ENCODE measurements at places on chromosomes 1 and 21. TPM values are rescaled to one million over a fixed set of nuclear protein-coding genes. Genes with fewer than 3 reads are reported as not detected.

- no peak for DNase-seq
Measured at GRCh38 chr1:97114842-97115241, 393.3 kb downstream of the PTBP2 start.

DNA sequence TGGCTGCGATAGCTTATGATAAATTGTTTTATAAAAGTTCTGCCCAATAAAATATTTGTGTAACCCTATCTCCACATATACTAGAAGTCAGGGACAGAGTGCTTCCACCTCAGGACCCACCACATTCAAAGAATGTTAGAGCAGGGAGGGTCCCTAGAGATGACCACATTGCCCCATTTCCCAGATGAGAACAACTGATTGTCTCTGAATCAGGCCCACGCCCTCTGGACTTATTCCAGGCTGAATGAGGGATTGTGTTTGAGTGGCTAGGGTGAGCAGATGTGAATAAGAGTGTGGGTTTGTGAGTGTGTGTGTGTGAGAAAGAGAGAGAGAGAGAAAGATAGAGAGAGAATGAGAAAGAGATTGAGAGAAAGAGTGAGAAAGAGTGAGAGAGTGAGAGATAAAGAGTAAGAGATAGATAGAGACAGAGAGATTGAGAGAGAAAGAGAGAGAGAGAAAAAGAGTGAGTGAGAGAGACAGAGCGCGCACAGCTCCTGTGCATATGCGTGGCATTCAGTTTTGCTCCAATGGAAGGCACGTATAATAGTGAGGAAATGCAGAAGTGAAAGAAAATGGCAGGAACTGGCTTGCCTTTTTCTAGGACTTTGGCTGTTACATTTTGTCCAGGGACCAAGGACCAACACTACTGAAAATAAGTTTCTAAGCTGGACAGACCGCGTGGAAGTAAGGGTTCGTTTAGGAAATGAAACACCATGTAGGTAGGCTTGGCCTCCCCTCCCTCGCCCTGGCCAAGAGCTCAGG, 94.1 kb downstream of the ABCA4 start:
- no peak for DNase-seq

- DNase-seq = no peak
Measured at GRCh38 chr1:93358293-93358692, 12.6 kb downstream of the DR1 start.

DNA sequence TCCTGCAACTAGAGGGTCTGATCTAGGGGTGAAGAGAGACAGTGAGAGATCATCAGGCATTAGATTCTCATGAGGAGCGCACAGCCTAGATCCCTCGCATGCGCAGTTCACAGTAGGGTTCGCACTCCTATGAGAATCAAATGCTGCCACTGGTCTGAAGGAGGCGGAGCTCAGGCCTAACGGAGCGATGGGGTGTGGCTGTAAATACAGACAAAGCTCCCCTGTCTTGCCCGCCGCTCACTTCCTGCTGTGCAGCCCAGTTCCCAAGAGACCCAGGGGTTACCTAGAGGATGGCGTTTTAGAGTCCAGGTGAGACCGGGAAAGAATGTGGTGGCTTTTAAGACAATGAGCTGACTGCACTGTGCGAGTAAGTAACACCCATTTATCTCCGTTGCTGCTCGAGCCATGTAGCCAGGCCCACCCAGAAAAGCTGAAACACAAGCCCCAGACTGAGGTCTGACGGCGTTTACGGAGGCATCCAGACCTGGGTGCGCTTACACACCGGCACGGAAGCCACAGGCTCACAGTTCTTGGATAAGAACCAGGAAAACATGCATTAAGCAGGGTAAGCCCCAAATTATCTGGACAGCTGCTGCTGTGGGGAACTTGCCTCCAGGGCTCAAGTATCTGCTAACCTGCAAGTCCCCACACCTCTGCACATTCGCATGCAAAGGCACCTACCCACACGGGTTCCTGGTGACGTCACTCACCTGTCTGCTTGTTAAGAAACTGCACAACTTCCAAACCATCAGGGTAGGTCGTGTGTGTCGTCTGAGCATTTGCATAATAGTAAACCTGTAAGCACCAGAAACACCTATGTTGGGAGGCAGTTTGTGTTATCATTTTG, 12.5 kb downstream of the TCP10L start:
- no peak for DNase-seq

MXRA8 gene
- 0.22 TPM for polyA plus RNA-seq

DNA sequence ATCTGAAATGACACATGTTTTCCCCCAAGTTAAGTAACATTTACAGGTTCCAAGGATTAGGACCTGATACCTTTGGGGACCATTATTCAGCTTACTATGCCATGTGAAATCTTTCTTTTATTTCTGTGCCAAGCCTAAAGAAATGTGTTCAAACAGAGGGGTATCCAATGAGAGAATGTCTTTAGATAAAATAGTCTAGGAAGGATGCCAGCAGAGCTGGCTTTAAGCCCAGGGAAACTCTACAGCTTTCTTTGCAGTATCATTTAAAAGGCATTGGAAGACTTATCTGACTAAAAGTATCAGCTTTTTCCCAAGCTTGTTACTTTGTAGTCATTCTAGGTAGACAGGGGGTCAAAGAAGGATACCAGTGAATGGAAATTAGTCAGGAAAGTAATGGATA, 860.4 kb downstream of the PLA2G4A start:
- no peak for DNase-seq

DNA sequence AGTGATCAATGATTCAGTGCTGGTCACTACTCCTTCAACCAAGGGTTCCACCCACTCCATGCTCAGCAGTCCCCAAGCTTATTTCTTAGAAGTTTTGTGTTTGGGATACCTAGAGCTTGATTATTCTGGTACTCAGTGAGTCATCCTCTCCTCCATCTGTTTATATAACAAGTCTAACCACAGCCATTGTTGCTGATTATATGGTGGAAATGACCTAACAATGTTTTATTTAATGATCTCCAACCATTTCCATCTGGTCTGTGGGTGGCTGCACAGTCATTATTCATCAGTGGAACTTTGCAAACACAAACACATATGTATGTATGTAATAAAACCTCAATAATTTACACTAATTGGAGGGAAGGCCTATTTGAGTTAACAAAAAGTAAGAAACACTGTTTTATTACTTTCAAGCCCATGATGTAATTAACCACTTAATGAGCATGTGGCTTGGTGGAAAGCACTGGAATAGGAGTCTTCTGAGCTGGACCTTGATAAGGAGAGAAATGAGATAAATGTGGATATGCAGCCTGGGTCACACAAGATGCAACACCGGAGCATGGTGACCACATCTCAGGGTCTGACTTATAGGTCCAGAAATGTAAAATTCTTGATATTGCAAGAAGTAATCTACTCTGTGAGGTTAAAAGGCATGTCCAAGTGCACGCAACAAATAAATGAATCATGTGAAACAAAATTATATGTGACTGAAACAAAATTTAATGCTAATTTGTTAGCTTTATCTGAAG, 99.0 kb upstream of the WLS start:
- no peak for DNase-seq
